ENCODE measurements at places on chromosomes 11 and 22.

- DNase-seq = no peak
These were observed 6.0 kb downstream of the ESS2 start for GRCh38 chr22:19138217-19139000.

- DNase-seq = no peak
These were observed 145.0 kb upstream of the RAG2 start for GRCh38 chr11:36743039-36743438.

DNA sequence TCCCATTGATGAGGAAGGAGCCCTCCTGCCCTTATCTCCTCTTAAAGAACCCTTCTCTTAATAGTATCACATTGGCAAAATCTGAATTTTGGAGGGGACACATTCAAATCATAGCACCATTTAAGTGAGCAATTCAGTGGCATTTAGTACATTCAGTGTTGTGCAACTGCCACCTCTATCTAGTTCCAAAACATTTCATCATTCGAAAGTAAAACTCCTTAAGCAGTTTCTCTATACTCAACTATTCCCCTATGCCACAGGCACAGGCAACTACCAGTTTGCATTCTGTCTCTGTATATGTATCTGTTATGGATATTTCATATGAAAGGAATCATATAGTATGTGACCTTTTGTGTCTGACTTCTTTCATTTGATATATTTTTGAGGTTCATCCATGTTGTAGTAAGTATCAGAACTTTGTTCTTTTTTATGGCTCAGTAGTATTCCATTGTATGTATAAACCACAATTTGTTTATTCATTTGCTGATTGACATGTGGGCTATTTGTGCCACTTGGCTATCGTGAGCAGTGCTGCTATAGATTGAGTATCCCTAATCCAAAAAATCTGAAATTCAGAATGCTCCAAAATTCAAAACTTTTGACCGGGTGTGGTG lies 22.9 kb downstream of the FAR1 start:
- no peak for DNase-seq

DNA sequence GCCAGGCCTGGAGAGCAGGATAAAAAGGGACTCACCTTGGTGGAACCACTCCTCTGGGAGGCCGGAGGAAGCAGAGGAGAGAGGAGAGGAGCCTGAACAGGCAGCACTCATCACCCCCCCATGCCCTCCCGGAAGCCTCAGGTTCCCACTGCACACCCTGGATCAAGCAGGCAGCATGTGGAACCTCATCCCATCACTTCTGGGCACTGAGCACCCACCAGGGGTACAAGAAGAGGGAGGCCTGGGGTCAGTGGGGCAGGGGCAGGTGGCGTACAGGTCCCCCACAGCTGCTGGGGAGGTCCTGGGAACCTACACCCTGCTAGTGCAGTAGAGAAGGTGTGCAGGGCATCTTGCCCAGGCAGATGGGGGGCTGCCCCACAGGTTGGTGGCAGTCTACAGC lies 35.1 kb upstream of the TXNRD2 start:
- DNase-seq = no peak

- DNase-seq = no peak
These were observed 157.1 kb downstream of the BLID start for GRCh38 chr11:121958971-121959325.

DNA sequence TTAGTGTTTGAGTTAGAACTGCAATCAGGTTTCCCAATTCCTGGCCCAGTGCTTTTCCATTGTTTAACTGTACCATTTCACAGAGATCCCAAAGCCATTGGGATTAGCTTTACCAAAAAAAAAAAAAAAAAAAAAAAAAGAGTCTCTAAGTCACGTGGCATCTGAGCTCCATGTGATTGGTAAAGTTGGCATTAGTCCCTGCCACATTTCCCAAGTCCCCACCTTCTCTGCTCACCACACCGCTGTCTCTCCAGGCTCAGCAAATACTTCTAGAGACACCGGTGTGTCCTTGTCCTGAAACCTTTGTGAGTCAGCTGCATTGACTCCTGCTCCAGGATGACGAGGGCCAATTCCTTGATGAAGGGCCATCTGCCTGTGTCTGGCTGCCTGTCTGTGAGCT lies 305.3 kb downstream of the KIRREL3 start:
- no peak for DNase-seq
